ENCODE measurements at places on chromosomes 7 and 10. TPM values are rescaled to one million over a fixed set of nuclear protein-coding genes. Genes with fewer than 3 reads are reported as not detected.

The GRM8 gene
- total RNA-seq: not detected

The HYAL4 gene
- not detected for total RNA-seq

The NME8 gene
- total RNA-seq: not detected

The PPP1R17 gene
- total RNA-seq: under 0.01 TPM

The ADCYAP1R1 gene
- not detected for total RNA-seq

The ANKRD30A gene
- total RNA-seq: not detected

The COPS6 gene
- 82.7 TPM for total RNA-seq

The ITIH5 gene
- 0.17 TPM for total RNA-seq

The LRRC61 gene
- total RNA-seq: 0.69 TPM

The ZCCHC24 gene
- total RNA-seq: 35.1 TPM

The NPFFR1 gene
- total RNA-seq: under 0.01 TPM

The LDB3 gene
- 0.09 TPM for total RNA-seq

The IPMK gene
- total RNA-seq: 1.9 TPM

The COX15 gene
- 28.2 TPM for total RNA-seq

The ITGB8 gene
- total RNA-seq: 51.7 TPM

The SEC23IP gene
- total RNA-seq: 28.9 TPM

The LIPN gene
- not detected for total RNA-seq

The RHEB gene
- 28.7 TPM for total RNA-seq

The CNPY1 gene
- not detected for total RNA-seq

The INMT gene
- 14.3 TPM for total RNA-seq

The NCF1 gene
- under 0.01 TPM for total RNA-seq

The SERPINE1 gene
- total RNA-seq: 37.9 TPM

The ZNF107 gene
- 0.60 TPM for total RNA-seq
